ENCODE measurements at places on chromosomes 6 and 20.

DNA sequence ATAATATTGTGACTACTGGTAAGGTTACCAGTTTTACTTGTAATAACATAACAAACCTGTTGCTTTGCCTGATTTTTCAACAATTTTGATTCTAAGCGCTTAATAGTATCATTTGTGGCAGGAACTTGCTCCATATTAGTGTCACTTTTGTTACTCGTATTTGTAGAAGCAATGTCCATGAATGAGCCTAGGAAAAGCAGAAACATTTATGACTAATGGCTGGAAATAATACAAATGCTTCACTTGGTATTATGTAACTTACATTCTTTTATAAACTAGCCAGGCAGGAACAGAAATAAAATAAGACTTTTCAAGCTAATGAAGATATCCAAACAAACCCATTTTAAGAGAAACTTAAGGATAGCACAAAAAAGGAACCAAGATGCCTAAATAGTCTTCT, 38.9 kb downstream of the MAP3K7 start:
- no peak for DNase-seq

GRCh38 chr20:58393299-58393698, 4.3 kb downstream of the VAPB start:
- DNase-seq: no peak

DNA sequence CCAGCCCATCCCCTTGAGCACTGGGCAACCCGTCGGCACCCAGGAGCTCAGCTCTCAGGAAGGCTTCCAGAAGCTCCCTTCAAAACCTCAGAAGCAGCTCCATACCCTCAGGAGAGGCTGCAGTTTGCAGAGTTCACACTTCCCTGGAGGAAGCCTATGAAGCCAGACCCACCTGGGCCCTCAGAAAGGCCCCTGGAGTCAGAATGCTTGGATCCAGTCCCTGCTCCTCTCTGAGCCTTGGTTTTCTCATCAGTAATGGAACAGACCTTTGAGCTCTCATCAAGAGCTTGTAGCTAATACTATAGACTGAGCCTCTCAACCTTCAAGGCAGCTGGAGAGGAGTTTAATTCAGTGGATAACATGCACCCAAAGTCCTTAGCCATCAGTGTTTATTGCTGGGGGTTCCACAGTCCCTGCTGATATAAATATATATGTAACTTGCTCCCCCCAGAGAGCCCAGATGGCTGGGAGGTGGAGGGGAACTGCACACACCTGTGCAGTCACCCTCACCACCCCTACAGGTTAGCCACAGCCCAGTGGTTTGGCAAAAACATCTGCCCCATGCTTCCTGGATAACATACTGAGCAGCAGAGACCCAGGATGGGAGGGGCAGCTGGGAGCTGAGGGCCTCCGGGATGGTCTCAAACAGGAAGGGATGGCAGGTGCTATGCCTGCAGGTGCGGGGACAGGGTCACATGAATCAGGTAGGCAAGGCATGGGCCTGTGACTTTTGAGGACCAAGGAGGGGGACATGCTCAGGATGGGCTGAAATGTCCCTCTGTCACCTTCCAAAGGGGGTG, 120.1 kb downstream of the SNX5 start:
- no peak for DNase-seq

GRCh38 chr6:148577687-148578488, 168.9 kb upstream of the UST start:
- DNase-seq: peak; percentile 35

DNA sequence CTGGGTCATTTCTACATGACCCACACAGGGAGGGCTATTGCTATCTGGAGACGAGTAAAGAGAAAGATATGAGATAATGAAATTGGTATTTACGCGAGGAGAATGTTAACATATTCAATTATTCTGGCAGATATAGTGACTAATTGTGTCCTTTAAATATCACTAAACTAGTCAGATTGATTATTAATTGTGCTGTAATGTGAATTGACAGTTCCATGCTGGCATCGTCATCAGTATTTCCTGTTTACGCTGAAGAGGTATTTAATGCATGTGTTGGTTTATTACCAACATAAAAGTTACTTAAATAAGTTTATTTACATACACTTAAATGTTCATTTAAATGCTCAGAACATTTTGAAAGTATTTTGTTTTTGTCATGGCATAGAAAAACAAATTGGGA, 35.7 kb upstream of the OGFRL1 start:
- DNase-seq: no peak
